ENCODE measurements at places on chromosomes 2 and 18. TPM values are rescaled to one million over a fixed set of nuclear protein-coding genes. Genes with fewer than 3 reads are reported as not detected.

Gene ZBTB7C
- total RNA-seq, result not detected

Gene LIMS2
- 6.3 TPM for total RNA-seq

Gene GALNT3
- 0.11 TPM for total RNA-seq

Gene PER2
- 6.2 TPM for total RNA-seq

Gene SIX2
- total RNA-seq, result 0.72 TPM

Gene NTSR2
- not detected for total RNA-seq

Gene SLC38A11
- total RNA-seq, result not detected

Gene ARHGAP25
- total RNA-seq, result 0.23 TPM

Gene PARD3B
- 0.83 TPM for total RNA-seq

Gene ABCG5
- not detected for total RNA-seq

Gene LONRF2
- 3.0 TPM for total RNA-seq

Gene TDRD15
- not detected for total RNA-seq

Gene DSEL
- total RNA-seq, result 0.37 TPM

Gene CFAP221
- total RNA-seq, result 0.40 TPM

Gene CYP26B1
- 16.2 TPM for total RNA-seq

Gene CXCR1
- total RNA-seq, result not detected

Gene CRYBA2
- not detected for total RNA-seq

Gene TGFBRAP1
- total RNA-seq, result 15.2 TPM

Gene PCARE
- total RNA-seq, result not detected

Gene SLC11A1
- 0.20 TPM for total RNA-seq

Gene HOXD9
- total RNA-seq, result 1.8 TPM

Gene IL36RN
- total RNA-seq, result 0.13 TPM

Gene RFTN2
- total RNA-seq, result not detected

Gene NEU4
- 0.25 TPM for total RNA-seq

Gene ALKAL2
- not detected for total RNA-seq

Gene FSHR
- total RNA-seq, result not detected

Gene PLEK
- total RNA-seq, result not detected

Gene OR6B2
- not detected for total RNA-seq

Gene ALPP
- 2.7 TPM for total RNA-seq

Gene CFAP65
- 0.11 TPM for total RNA-seq

Gene SLC9A2
- total RNA-seq, result 3.4 TPM

Gene TCF4
- 2.8 TPM for total RNA-seq

Gene CERKL
- total RNA-seq, result 0.24 TPM

Gene RGPD4
- total RNA-seq, result 0.11 TPM

Measured in A549 treated with ZK216348 at 1 μM for 4 hours (cell line).